CD14-positive monocyte (primary cell): ENCODE measurements at places on chromosomes 6 and 20.
A peak's percentile ranks its signal among the peaks of the same experiment; 100 is the strongest.

- no peak for DNase-seq
Measured at GRCh38 chr6:169386411-169387057, 132.9 kb upstream of the THBS2 start.

- DNase-seq = no peak
Measured at GRCh38 chr6:47519279-47519678, 41.7 kb downstream of the CD2AP start.

DNA sequence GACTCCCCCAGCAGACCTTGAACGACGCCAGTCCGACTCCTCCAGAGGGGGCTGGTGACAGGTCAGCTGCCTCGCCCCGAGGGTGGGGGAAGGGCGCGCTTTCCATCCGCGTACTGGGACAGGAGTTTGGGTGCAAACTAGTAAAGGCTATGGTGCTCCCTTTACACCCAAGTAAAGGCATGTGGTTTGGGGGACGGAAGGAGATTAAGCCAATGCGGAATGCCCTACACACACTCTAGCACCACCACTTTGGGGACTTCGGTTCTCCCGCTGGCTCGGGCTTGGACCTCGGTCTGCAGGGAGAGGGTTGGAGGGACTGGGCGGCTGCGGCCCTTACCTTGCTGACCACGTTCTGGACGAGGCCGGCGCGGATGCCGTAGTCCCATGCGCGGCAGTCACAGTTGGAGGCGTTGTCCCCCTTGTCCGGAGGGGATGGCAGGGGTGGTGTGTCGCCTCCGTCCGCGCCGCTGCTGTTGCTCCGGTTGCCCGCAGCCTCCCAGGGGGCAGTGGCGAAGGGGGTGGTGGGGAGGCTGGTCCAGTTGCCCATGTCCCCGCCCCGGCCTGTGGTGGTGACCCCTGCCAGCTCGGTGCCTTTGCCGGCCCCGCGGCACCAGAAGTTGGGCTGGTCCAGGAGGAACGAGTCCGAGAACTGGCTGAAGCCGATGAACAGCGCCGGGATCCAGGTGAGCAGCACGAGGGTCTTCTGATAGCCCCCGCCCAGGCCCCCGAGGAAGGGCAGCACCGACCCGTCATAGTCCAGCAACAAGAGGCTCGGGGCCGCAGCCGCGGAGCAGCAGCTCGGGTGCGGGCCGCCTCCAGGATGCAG, 1.1 kb downstream of the SLC22A23 start:
- DNase-seq = no peak

- DNase-seq = no peak
Measured at GRCh38 chr6:14640631-14641030, 523.1 kb downstream of the CD83 start.

DNA sequence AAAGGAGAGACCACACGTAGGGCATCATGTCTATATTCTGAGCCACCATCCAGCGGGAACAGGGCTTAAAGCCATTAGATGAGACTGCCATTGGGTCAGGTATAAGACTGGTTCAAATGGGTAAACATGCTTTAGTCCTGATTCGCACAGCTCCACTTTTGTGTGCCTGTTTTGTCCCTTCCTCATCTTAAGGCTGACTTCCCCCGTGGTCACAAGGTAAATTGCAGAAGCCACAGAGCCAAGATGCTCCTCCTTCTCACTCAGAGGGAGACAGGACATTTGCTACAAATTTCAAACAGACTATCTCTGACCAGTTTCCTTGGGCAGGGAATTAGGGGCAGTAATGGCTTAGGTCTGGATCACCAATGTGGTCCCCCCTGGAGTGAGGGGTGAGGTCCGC, 11.4 kb upstream of the IFNGR1 start:
- DNase-seq = peak; percentile 79

DNA sequence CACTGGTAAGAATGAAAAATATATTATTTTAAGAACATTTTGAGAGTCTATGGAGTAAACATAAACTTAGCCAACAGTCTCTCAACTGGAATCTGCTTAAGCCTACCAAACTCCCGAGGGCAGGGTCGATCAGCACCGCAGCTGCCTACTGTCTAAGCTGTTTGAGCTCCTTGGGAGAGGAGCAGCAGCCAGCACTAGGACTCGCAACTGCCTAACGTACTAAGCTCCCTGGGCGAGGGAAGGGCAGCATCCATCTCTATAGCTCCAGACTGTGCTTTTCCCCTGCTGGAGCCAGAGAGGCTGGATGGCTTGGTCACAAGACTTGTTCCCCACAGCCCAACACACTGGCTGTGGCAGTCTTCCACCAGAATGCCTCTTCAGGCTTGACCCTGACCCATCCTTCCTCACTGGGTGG, 96.4 kb downstream of the MOXD1 start:
- no peak for DNase-seq

- DNase-seq = peak; percentile 83
Measured at GRCh38 chr6:158220786-158221442, 52.8 kb downstream of the GTF2H5 start.

- no peak for DNase-seq
Measured at GRCh38 chr6:155143578-155144106, 120.2 kb upstream of the CLDN20 start.

DNA sequence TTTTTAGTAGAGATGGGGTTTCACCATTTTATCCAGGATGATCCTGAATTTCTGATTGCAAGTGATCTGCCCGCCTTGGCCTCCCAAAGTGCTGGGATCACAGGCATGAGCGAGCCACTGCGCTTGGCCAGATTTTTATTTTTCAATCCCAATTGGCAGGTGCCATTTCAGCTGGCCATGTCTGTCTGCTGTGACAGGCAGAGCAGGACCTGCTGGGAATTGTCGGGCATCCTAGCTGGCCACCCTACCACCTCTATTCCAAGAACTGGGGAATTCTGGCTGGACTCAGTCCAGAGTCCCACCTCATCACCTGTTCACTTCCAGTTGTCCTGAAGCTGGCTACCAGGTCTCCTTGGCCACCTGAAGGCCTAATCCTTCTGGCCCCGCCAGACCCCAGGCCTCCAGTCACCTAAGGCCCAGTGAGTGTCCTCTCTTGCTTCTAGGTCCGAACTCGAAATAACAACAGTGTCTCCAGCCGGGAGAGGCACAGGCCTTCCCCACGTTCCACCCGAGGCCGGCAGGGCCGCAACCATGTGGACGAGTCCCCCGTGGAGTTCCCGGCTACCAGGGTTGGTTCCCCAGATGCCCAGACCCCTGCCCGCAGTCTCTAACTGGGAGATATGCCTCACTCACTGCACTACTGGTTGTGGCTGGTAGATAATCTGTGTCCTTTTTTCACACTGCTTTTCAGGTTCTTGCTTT, 24.0 kb downstream of the DNMT3B start:
- no peak for DNase-seq

GRCh38 chr6:84220809-84221409, 6.5 kb downstream of the CEP162 start:
- DNase-seq = peak; percentile 9

DNA sequence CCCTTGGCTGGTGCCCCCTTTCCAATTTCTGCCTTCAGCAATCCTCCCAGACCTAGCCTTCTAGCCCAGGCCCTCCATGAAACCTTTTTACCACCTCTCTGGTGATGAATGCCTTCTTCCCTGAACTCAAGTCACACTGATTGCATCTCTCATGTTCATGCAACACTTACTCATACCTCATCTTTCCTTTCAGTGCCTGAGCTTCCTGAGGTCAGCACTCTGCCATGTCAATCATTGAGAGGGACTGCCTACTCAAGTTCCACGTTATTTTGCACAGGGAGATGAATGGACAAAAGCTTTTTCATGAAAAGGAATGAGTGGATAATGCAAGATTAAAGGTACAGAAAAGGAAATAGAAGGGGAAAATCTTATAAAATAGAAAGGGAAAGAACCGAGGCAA, 60.1 kb upstream of the PLEKHG1 start:
- DNase-seq = no peak

- DNase-seq = no peak
Measured at GRCh38 chr6:19613678-19614077, 223.5 kb upstream of the ID4 start.

DNA sequence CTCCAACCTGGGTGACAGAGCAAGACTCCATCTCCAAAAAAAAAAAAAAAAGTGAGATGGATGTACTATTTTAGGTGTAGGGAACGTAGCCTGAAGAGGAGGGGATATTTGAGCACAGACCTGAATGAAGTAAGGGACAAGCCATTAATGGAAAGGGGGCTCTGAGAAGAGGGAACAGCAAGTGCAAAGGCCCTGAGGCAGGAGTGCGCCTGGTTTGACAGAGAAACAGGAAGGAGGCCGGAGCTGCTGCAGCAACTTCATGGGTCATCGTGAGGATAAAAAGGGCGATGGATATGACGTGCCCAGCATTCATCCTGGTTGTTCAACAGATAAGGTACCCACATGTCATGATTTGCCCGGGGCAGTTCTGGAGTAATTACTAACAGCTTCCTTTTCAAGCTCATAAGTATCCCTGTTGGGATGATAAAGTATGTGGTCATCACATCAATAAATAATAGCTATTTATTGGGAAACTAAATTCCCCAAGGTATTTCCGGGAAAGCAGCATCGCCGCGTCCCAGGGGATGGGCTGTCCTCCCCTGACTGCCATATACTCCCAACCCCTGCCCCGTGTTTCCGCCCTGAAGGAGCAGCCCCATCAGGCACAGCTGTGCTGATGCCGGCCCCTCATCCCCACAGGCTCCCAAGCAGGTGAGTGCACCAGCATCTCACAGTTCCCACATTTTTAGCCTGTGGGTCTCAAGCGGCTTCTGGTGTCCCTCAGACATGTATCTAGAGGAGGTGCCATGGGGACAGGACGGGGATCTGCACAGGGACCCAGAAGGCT, 43.4 kb downstream of the DLGAP4 start:
- no peak for DNase-seq

DNA sequence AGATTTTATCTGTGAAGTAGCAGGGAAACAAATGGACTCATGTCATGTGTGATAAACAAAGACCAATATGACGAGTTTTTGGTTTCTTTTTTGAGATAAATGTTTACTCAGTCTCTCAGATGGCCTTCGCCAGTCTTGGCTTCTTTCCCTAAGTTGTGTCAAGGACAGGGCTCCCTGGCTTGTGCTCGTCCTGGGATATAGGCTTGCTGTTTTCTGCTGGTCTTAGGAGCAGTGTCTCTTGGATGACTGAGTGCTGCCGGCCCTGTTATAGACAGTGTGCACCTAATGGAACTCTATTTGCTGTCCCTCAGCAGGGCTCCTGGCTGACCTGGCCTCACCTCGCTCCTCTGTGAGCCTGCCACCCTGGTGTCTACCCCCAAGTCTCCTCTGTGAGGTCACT, 324.1 kb upstream of the SYNCRIP start:
- no peak for DNase-seq

GRCh38 chr6:1424306-1424927, 35.0 kb downstream of the FOXF2 start:
- DNase-seq = no peak

DNA sequence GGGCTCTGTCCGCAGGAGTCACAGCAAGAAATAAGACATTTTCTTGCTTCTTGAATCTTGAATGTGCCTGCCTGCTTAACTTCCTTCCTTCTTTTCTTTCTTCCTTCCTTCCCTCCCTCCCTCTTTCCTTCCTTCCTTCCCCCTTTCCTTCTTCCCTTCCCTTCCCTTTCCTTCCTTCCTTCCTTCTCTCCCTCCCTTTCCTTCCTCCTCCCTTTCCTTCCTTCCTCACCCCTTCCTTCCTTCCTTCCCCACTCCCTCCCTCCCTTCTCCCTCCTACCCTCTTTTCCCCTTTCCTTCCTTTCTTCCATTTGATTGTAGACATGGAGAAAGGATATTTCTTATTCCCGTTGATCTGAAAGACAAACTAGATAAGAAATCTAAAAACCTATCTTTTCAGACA, 436.8 kb upstream of the AGPAT4 start:
- no peak for DNase-seq

GRCh38 chr20:9744551-9744950, 94.3 kb downstream of the PAK5 start:
- no peak for DNase-seq

GRCh38 chr20:62572980-62573379, 69.3 kb upstream of the SLCO4A1 start:
- no peak for DNase-seq

- no peak for DNase-seq
Measured at GRCh38 chr6:133348846-133349245, 107.7 kb downstream of the EYA4 start.

- no peak for DNase-seq
Measured at GRCh38 chr6:105816847-105817246, 269.3 kb upstream of the PRDM1 start.

- peak; percentile 93 for DNase-seq
Measured at GRCh38 chr6:71248306-71248765, 40.3 kb upstream of the OGFRL1 start.

- DNase-seq = no peak
Measured at GRCh38 chr6:158488065-158488464, 71.8 kb upstream of the TMEM181 start.

DNA sequence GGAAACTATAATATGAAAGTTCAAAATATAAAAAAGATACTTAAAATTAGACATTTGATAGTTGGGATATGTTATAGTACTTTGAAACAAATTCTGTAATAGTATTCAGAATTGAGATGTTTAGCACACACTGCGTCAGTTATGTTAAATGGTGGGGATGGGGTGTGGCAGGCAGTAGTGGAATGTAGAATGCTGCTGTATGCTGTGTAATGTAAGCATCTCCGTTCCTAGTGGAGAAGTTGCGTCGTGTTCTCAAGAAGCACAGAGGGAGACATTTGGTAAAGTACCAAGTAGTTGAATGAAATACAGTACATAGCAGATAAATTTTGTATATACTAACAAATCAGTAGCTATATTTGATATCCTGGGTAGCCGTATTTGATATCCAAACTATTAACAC, 192.4 kb downstream of the ZFAND3 start:
- no peak for DNase-seq

GRCh38 chr6:56387621-56388414, 140.4 kb upstream of the COL21A1 start:
- DNase-seq = no peak

GRCh38 chr6:166814390-166814789, 142.0 kb downstream of the RNASET2 start:
- DNase-seq = no peak

- no peak for DNase-seq
Measured at GRCh38 chr20:39299783-39300182, 337.6 kb downstream of the DHX35 start.

- DNase-seq = no peak
Measured at GRCh38 chr6:165662041-165662748, 846 bp downstream of the PDE10A start.

DNA sequence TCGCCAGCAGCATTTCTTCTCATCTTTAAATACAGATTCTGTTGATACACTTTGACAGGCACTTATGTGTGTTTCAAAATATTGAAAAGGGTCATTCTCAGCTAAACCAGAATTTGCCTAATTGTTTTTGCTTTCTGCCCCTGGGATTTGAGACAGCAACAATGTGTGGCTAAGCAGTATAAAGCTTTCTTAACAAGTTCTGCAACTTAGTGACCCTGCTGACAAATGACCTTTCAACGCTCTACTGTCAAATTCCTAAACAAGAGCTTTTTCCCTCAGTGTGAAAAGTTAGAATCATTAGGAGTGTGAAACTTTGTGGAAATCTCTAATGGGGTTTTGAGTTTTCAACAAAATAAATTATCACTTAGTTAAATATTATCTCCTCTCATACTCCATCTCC, 414.6 kb downstream of the RFPL4B start:
- no peak for DNase-seq

- DNase-seq = no peak
Measured at GRCh38 chr6:145155411-145155810, 579.9 kb downstream of the EPM2A start.
